Peyer's patch (tissue), 4 donors: ENCODE measurements at places on chromosomes 12 and 14. TPM values are rescaled to one million over a fixed set of nuclear protein-coding genes. Genes with fewer than 3 reads are reported as not detected.

The ALDH6A1 gene
- total RNA-seq, result 64.5 TPM

The SMCO2 gene
- total RNA-seq, result not detected

DNA sequence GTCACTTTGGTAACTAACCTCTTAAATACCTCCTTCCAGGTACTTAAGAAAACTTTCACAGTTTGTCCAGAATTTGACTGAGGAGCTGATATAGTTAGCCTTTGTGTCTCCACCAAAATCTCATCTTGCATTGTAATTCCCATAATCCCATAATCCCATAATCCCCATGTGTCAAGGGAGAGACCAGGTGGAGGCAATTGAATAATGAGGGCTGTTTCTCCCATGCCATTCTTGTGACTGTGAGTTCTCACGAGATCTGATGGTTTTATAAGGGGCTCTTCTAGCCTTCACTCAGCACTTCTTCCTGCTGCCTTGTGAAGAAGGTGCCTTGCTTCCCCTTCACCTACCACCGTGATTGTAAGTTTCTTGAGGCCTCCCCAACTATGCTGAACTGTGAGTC, 7.8 kb upstream of the NOVA1 start:
- DNase-seq, result no peak

DNA sequence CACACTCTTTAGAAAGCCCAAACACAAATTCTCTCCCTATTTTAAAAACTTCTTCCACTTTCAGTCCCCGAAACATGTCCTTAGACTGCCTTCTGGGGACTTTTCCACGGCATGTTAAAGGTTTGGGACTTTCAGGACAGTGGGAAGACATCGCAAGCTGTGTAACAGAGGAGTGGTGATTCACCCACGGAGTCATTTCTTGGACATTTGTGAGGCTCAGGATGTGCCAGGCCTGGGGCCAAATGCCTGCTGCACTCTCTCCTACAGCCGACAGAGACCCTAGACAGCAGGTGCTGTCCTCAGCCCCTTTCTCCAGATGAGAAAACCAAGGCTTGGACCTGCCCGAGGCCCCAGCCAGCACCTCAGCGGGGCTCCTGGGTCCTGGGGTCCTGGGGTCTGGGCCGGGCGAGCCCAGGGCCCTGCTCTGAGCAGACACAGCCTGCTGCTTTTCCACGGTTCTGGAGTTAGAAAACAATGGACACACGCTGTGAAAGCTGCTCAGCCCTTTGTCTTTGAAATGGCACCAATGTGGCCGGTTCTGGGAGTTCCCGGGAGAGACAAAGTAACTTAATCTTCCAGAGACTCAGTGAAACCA, 370.2 kb upstream of the SFSWAP start:
- DNase-seq, result no peak

The IL22 gene
- total RNA-seq, result not detected

The LTBP2 gene
- total RNA-seq, result 10.7 TPM

DNA sequence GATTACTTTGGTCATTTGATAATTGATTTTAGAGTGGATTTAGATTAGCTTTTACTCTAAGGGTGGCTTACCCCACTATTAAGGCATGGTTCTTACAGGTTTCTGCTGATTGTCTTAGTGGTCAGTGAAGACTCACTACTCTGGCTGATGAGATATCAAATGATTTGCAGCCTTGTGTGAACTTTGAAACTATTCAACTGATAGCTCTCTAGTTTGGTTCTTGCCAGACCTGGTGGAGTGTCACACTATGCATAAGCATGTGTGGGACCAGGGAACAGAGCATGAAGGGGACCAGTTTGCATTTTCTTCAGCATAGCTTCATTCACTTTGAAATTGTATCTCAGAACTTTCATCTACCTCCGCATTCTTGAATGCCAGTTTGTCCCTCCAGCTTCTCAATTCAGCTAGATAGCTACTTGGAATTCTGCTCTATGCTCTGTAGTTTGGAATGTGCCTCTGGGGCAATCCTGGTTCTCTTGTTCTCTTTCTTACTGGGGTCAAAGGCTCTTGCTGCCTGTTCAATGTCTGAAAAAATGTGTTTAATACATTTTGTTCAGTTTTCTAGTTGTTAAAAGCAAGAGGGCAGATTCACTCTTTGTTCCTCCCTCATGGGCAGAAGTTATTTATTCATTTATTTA, 12.7 kb downstream of the SCYL2 start:
- DNase-seq, result no peak

GRCh38 chr14:55845963-55846825, 266.2 kb downstream of the KTN1 start:
- no peak for DNase-seq

DNA sequence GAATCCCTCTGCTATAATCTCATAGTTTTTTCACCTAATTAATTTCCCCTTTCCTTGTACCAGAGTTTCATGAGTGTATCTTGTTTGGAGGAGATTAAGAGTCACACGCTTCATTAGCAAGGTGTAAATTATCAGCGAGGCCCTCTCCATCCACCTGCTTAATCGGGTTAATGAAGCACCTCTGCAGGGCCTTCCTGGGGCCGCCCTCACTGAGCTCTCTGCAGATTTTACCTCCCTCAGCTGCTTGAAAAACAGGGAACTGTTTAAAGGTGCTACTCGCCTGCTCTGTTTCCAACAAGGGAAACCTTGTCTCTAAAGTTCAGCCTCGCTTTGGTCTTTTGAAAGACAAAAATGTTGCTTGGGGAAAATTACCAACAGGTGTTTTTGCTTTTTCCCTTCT, 35.8 kb downstream of the OTX2 start:
- no peak for DNase-seq

- no peak for DNase-seq
These were observed 34.3 kb upstream of the LTA4H start for GRCh38 chr12:96069511-96070231.

GRCh38 chr12:69873429-69873828, 48.4 kb downstream of the MYRFL start:
- no peak for DNase-seq

DNA sequence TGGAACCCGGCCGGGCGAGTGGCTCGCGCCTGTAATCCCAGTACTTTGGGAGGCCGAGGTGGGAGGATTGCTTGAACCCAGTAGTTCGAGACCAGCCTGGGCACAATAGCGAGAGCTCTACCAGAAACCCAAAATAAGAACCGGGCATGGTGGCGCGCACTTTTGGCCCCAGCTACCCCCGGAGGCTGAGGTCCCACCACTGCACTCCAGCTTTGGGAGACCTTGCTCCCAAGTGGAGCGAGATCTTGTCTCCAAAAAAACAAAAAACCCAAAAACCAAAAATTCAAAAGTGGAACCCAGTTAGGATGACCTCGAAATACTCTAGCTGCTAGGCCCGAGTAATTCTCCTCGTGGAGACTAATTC, 769 bp upstream of the VTI1B start:
- no peak for DNase-seq

DNA sequence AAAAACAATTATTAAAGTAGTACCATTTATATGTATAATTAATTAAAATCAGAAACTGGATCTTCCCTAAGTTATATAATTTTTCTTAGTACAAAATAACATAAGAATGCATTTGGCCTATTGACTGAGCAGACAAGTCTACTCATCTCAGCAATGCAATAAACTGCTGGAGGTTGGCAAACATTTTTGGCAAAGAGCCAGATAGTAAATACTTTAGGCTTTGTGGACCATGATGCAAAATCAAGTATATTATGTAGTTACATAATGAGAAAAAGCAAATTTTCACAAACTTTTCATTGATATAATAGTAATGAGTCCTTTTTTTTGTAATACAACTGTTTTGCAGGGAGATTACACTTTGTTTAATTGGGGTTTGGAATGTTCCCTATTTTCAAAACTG, 30.9 kb downstream of the ERGIC2 start:
- DNase-seq, result no peak

The GALNT9 gene
- not detected for total RNA-seq

- DNase-seq, result no peak
These were observed 1655.3 kb upstream of the FLRT2 start for GRCh38 chr14:83874662-83875061.

DNA sequence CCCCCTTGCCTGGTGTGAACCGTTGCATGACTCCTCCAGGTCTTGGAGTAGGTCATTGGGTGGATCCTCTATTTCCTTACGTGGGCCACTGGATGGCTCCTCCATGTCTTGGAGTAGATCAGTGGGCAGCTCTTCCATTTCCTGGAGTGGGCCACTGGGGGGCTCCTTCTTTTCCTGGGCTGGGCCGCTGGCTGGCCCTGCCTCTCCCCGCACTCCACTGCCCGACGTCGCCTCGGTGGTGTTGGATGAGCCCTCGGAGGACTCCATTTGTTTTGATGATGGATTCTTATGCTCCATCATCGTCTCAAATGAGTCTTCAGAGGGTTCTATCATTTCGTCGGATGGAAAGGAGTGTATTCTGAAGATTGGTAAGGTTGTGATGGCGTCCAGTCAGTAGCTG, 19.1 kb downstream of the RTL1 start:
- DNase-seq, result no peak

- DNase-seq, result no peak
These were observed 25.6 kb downstream of the SETD1B start for GRCh38 chr12:121829250-121829918.

GRCh38 chr12:88266806-88267360, 124.8 kb downstream of the TMTC3 start:
- DNase-seq, result no peak
